ENCODE measurements at places on chromosomes 4 and X.

DNA sequence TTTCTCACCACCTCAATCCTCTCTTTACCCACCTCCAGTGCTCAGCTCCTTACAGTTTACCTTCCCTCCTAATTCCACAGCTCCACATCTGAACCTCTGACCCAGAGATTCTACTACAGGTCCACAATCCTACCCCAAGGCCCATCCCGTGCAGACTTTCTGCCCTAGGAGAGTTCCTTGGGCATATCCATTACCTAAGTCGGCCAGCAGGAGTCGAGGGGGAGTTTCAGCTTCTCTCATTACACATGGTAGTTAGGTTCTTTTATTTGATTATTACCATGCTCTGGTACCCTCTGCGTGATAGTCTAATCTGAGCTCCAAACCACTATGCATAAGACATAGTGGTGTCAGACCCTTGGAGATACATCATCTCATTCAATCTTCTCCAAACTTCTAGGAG lies 117.9 kb downstream of the SH3RF1 start:
- no peak for DNase-seq

GRCh38 chrX:150533863-150534262 lies 34.6 kb upstream of the MTM1 start:
- DNase-seq: peak; percentile 21

- DNase-seq: peak; percentile 88
These were observed 947 bp upstream of the RPL10 start for GRCh38 chrX:154396973-154397887.

DNA sequence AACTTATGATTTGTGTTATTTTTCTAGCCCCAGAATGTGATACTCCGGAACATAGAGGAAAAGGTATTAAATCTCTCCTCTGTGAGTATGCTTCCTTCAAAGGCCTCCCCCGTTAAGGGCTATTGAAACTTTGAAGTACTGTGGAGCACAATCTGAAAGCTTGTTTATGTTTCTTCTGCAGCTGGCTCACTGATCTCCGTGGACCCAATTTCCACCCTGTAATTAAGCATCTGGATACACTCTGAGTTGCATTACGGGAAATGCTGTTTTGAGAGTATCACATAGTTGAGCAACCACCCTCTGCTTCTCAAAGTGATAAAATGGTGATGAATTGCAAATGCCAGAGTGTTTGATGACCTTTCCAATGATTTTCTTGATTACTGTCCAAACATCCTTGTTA lies 296.8 kb upstream of the PABPC5 start:
- no peak for DNase-seq

GRCh38 chr4:11596989-11597388 lies 168.3 kb upstream of the HS3ST1 start:
- DNase-seq: no peak

All from osteoblast (primary cell).